NCI-H1048 (cell line): ENCODE measurements at places on chromosomes 5 and 9.

- no peak for DNase-seq
Measured at GRCh38 chr5:64939772-64940510, 171.2 kb downstream of the CWC27 start.

GRCh38 chr5:139862313-139862712 lies 66.7 kb downstream of the PSD2 start:
- DNase-seq: no peak

DNA sequence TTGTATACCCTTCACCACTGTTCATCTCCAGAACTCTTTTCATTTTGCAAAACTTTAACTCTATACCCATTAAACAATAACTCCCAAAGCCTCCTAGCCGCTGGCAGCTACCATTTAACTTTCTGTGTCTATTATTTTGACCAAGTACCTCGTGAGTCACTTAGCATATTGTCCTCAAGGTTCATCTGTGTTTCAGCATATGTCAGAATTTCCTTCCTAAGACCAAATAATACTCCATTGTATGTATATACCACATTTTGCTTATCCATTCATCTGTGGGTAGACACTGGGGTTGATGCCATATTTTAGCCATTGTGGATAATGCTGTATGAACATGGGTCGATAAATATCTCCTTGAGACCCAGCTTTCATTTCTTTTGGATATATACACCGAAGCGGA lies 17.4 kb downstream of the ERBIN start:
- DNase-seq: no peak

DNA sequence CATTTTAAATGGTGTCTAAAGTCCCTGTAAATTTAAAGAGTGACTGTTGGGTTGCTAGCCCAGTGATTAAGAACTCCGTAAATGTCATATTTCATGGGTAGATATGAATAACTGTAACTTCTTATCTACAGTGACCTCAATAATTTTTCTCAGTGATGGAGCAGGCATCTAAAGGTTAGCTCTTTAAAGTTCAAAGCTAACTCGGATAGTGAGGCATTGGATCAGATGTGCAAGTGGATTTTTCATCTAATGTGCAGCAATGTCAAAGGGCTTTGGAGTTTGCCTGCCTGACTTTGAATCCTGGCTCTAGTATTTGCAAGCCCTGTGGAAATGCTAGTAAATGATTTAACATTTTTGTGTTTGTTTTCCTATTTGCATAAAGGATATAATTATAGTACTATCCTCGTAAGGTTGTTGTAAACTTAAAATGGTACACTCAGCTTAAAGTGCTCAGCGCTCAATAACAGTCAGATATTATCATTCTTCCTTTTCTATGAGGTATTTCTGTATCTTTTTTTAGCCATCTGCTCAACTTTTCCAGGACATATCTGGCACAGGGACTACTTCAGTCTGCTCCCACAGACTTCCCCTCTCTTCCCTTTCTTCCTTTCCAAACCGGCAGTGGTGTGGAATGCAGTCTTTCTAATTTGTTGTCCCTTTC lies 163.7 kb upstream of the ELL2 start:
- DNase-seq: no peak

DNA sequence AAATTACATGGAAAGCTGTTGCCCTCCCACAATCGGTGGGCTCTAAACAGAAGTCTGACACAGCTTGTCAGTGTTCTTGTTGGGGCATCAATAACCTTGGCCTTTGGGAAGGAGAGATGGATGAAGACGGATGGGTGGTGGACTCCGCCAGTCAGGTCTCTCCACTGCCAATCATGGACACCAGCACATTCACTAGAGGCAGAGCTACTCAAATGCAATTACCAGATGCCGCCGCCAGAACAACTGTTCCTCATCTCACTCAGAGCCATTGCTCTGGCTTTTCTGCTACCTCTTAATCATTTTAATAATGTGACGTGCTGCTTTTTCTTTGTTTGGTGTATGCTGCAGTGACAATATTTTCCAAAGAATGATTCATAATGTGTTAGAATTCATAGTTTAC lies 27.9 kb upstream of the SEMA5A start:
- no peak for DNase-seq

DNA sequence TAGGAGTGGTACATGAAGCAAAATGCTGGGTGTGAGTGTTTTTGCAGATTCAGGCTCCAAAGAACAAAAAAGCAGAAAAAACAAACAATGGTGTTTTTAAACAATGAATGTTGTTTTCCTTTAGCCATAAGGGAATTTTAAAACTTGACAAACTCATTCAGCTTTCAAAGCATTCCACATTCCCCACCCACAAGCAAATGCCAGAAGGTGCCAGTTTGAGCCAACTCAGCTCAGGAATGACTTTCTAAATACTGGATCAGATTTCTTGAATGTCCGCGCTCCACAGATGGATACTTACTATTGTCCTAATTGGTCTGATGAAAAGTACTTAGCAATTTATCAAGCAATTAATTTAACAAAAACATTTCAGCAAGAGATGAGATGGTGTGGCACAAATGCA lies 12.9 kb upstream of the MOB3B start:
- DNase-seq: no peak

GRCh38 chr5:155605920-155606319 lies 592.4 kb downstream of the KIF4B start:
- DNase-seq: no peak

DNA sequence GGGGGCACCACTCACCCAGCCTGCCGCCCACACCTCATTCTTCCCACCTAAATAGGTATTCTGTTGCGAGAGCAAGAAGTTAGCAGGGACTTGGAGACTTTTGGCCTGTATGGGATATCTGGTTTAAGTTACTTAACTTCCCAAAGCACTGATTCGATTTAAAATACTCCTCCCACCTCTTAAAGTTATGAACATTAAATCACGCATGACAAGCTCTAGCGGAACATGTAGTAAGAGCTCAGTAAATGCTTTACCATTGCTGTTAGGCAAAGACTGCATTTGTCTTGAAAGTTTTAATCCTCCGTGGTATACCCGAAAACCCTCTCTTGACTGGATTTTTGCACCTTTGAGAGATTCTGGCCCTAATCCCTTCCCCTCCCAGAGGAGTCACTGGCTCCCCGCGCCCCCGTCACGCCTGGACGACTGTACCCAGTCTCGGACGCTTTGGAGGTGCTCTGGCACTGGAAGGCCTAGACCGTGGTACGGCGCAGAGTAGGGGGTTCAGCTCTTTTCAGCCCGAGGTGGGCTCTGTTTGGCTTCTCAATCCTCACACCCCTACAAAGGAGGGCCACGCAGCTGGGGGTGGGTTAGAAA lies 4.4 kb downstream of the GDNF start:
- no peak for DNase-seq

GRCh38 chr5:108653201-108653600 lies 94.5 kb upstream of the FER start:
- DNase-seq: no peak

DNA sequence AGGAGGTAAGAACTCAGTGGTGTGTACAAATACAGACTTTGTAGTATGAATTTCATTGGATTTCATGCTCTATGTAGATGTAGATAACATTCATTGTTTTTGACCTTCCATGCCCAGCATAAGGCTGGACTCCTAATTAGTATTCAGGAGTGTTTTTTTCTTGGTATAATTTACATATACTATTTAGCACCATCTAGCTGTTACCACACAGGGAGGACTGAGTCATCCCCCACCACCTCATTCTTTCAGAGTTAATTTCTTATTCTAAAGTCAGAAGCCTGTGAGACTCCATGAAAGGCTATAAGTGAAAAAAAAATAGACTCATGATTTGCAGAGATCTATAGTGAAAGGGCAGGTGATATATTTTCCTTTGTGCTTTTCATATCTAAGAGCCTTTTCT lies 555.0 kb downstream of the PRR16 start:
- DNase-seq: no peak

DNA sequence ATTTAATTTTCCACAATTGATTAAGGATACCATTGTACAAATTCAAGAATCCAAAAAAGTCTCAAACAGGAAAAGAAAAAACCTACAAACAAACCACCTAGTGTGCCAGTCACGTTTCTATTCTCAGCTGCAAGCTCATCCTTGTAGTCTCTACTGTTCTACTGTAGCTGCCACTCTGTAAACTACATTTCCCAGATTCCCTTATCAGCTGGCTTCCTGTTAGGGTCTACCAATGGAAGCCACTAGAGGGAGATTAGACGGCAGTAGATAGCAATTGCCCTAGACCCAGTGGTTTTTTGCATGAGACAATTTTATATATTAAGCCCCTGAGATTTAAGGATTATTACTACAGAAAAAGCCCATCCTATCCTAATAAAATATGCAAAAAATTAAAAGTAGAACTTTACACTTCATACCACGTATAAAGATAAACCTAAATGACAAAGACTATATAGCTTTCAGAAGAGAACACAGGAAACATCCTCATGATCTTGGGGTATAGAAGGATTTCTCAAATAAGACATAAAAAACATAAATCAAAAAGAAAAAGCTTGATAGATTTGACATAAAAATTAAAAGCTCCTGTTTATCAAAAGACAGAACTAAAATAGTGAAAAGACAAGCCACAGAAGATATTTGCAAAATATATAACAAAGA lies 37.4 kb downstream of the P4HA2 start:
- DNase-seq: no peak

DNA sequence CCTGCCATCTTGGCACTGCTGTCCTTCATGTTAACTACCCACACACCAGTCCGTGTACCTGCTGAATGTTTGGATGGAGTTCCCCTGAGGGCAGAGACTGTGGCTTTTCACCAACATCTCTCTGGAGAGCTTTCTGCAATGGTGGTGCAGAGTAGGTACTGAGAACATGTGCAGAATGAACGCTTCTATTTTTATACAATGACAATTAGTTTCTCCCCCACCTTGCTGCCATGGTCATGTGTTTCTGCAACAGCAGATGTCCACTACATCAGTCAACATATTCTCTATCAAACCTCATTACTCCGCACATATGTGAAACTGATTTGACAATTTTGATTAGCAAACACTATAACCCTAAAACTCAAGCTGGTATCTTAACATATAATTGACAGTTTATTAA lies 14.5 kb downstream of the PTCH1 start:
- no peak for DNase-seq

GRCh38 chr5:177319913-177320588 lies 8.4 kb upstream of the MXD3 start:
- DNase-seq: no peak

GRCh38 chr9:33318781-33319180 lies 28.5 kb downstream of the NFX1 start:
- DNase-seq: no peak

GRCh38 chr5:65012301-65012892 lies 243.7 kb downstream of the CWC27 start:
- DNase-seq: no peak

DNA sequence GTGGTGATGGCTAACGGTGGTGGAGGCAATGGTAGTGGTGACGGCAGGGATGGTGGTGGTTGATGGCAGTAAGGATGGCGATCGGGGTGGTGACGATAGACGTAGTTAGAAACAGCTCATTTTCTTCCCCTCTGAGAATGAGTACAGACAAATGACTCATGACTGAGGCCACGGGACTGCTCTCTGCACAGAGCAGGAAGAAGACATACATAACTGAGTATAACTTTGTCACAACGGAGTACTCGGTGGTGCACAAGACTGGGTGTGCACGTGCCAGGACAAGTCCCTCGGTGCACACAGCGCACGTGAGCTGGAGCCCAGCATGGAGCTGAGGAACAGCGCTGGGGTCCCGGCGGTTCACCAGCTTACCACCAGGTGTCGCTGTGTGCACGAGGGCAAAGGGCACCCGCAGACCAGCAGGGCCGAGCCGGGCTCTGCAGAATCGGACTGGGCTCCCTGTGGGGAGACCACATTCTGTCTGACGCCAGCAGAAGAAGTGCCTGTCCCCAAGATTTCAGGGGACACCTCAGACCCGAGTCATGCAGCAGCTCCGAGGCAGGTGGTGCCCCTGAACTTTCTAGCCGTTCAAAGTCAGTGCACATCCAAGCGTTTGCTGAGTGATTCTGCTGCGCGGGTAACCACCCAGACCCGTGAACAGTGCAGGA lies 188.6 kb downstream of the FSTL4 start:
- no peak for DNase-seq

GRCh38 chr5:90201923-90202322 lies 207.6 kb downstream of the CETN3 start:
- DNase-seq: no peak

DNA sequence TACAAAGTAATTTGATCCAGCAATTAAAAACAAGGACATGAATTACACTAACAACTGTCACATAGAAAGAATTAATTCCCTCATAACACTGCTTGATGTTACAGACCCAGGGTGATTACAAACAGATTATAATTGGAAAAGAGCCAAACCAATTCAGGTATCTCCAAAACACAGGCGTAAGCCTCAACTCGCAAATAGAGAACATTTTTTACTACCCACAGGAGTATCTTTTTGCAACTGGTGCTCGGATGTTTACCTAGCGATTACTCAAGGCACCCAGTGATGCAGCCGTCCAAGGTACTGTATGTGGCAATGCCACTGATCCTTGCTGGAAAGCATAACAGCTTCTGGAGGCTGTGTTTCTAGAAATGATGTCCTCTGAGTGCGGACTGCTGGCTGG lies 386.1 kb upstream of the KIF2A start:
- no peak for DNase-seq
